ENCODE measurements at places on chromosomes 2 and 18.

DNA sequence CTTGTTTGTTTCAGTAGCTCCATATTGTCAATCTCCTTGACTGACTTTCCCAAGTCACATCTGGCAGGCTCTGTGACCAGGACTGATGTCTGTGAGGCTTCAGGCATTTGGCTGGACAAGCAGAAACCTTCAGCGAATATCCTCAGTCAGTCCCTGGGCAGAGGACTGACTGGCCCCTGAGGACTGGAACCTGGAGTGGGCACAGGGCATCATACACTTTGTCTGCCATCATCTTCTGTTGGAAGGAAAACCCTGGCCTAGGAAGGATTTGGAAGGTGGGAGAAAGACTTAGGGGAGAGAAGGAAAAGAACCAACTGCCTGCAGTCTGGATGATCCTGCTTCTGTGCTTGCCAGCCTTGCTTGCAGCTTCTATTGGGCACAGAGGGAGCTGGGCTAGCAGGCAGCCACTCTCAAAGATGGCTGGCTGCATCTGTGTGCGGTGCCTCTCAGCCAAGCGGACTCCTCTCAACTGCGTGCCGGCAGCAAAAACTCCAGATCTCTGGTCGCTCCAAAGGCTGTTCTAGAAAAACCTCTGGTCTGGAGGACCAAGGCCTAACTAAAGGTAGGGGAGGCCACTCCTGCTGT, 126.8 kb downstream of the MARCHF4 start:
- no peak for DNase-seq

DNA sequence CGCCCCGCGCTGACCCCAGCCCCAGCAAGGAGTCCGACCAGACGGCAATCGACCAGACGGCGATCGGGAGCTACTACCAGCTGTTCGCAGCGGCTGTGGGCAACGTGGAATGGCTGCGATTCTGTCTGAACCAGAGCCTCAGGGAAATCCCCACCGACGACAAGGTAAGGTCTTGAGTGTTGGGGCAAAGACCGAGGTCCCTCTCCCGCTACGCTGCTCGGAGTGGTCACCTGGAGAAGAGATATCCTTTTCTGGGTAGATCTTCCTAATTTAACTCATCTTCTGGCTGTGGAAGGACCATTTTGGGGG, 704 bp downstream of the ANKRD53 start:
- DNase-seq: no peak

- no peak for DNase-seq
Observed at GRCh38 chr18:79975043-79975442, 10.6 kb downstream of the HSBP1L1 start.

GRCh38 chr2:191714925-191715324, 37.0 kb downstream of the NABP1 start:
- DNase-seq: no peak

DNA sequence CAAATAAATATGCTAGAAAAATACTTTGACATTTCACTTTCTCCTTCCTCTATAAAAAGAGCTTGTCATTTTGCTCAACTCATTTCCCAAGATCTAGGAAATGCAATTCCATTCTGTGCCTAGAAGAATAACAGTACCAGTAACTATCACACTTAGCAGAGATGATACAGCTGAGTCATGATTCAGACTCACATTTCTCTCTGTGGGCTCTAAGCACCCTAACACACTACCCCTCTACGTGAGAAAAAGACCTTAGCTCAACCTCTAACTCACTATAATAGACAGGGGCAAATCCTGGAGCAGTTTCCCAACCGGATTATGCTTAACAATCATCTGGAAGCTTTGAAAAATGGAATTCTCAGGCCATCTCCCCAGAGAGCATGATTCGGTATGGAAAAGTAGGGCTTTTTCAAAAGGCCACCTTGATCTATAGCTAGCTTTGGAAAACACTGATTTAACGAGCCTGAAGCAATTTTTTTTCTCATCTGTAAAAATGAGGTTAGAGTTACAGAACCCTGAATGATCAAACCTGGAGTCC, 1312.3 kb upstream of the PIK3C3 start:
- no peak for DNase-seq

GRCh38 chr2:202337706-202338346, 38.3 kb upstream of the BMPR2 start:
- DNase-seq: no peak

- no peak for DNase-seq
Observed at GRCh38 chr18:7722955-7723354, 155.8 kb downstream of the PTPRM start.

GRCh38 chr2:43230951-43231827, 4.8 kb upstream of the ZFP36L2 start:
- DNase-seq: no peak

DNA sequence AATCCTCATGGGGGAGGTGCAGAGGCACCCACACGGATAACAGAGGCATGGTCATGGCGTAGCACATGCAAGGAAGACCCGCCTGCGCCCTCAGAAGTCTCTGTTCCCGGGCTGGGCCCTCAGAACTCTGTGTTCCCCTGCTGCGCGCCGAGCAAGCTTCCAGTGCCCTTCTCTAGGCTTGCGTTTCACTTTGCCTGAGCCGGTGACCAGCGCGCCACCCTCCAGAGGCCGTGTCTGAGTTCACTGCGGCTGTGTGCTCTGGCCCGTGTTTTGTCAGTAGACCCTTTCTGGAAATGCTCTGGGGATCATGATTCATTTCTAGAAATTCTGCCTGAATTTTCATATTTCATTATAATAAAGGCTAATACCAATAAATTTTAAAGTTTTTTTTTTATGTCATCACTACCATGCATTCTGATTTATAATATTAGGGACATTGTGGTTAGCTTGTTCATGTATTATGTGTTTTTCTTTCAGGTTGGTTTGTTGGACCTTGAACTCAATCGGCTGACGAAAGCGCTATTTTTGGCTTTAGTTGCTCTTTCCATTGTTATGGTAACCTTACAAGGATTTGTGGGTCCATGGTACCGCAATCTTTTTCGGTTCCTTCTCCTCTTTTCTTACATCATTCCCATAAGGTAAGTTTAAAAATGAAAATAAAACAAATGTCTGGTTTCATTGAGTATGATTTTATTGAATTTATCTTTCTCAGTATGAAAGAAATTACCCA, 142.7 kb upstream of the NFATC1 start:
- no peak for DNase-seq

DNA sequence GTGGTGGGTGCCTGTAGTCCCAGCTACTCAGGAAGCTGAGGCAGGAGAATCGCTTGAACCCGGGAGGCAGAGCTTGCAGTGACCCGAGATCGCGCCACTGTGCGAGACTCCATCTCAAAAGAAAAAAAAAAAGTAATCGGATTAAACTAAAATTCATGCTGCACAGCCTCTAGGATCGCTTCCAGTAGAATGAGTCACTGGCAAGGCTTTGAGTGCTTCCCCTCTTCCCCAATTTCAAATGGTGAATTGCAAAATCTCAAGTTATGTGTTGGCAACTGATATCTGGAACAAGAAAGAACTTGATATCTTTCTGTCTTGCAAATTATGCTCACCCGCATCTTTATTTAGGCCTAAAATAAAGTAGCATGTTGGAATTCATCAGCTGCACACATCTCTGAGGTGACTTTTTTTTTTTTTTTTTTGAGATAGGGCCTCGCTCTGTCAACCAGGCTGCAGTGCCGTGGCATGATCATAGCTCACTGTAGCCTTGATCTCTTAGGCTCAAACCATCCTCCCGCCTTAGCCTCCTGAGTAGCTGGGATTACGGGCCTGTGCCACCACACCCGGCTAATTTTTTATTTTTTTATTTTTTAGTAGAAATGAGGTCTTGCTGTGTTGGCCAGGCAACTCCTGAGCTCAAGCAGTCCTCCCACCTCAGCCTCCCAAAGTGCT, 12.7 kb downstream of the TTC39C start:
- no peak for DNase-seq

DNA sequence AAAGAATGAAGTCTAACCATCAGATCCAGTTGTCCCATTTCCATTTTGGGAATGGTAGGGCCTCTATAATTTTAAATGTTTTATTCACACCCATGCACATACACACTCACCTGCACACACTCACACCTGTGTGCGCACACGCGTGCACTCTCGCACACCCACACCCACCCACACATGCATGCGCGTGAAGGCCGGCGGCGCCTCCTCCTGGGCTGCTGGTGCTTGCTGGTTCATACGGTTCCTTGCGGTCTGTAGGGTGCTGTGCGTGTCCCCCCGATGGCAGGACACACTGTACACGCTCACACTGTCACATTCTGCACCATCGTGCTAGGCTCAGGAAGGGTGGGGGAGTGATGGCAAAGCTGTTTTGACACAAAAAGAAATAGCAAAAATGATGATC, 63.2 kb downstream of the TSHZ1 start:
- DNase-seq: no peak

GRCh38 chr2:204180649-204181048, 244.1 kb downstream of the ICOS start:
- no peak for DNase-seq

All from GM12864 (cell line).